ENCODE measurements at places on chromosomes 16 and 17. TPM values are rescaled to one million over a fixed set of nuclear protein-coding genes. Genes with fewer than 3 reads are reported as not detected.

DNA sequence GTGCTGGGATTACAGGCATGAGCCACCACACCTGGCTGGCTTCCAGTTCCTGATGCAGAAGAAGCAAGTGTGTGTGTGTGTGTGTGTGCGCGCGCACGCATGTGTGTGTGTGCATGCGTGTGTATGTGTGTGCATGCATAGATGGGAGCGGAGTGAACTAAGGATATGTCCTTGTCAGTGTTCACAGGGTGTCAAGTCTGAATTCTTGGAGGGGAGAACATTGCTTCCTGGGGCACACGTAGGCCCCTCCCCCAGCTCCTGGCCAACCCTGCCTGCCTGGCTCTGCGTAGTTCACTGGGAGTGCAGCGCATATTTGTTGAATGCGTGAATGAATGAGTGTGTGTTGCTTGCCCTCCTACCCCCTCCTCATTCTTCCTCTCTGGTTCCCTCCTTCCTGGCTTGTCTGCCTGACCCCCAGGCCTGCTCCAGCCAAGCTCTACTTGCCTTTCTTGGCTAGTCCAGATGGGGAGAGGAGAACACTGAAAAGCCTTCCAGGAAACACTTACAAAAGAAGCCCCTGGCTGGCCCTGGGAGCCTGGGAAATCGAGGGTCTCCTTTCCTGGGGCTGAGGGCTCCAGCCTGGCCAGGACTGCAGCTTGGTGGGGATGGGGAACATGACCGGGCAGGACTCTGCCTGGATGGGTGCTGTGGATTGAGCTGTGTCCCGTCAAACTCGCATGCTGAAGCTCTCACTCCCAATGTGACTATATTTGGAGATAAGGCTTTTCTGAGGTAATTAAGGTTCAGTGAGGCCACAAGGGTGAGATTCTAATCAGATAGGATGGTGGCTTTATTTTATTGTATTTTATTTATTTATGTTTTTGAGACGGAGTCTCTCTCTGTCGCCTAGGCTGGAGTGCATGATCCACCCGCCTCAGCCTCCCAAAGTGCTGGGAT, 27.9 kb downstream of the IGFBP4 start:
- peak; percentile 96 for DNase-seq

GRCh38 chr16:71687861-71688260, 36.6 kb downstream of the PHLPP2 start:
- no peak for DNase-seq

- no peak for DNase-seq
Observed at GRCh38 chr17:73612031-73612472, 32.2 kb downstream of the SDK2 start.

DNA sequence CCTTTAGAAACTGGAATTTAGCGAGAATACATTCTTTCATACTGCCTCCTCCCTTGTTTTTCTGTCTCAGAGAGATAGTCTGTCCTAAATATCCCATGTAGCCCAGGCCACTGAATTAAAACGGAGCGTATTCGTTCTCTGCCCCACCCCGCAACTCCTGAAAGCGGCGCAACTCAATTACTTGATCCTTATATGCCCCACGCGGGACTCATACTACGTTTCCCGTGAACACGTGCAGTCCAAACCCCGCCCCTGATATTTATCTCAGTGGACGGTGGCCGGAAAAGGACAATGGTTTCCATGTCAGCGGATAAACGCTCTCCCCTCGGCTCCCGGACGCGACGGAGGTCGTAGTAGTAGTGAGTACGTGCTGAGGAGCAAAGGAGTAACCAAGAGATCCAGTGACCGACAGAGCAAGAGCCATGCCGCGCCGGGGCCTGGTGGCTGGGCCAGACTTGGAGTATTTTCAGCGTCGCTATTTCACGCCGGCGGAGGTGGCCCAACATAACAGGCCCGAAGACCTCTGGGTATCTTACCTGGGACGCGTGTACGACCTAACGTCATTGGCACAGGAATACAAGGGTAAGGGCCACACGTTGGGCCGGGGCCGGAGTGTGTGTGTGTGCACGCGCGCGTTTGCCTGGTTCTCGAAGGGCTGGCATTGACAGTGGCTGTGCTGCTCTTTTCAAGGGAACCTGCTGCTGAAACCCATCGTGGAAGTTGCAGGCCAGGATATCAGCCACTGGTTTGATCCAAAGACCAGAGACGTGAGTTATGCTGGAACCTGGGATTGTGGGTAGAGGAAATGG, at the start of gene CYB5D1:
TSS of gene CYB5D1 (plus strand) at position 291 of the 809 bp plus-strand sequence. CDS start at position 423, 132 bp downstream.
- peak; percentile 93 for DNase-seq

GRCh38 chr17:79932451-79933306, 93.4 kb upstream of the CBX4 start:
- DNase-seq: no peak

- DNase-seq: no peak
Observed at GRCh38 chr17:57665128-57665527, 80.0 kb downstream of the CCDC182 start.

- DNase-seq: peak; percentile 54
Observed at GRCh38 chr16:28189245-28189644, 22.5 kb downstream of the XPO6 start.

DNA sequence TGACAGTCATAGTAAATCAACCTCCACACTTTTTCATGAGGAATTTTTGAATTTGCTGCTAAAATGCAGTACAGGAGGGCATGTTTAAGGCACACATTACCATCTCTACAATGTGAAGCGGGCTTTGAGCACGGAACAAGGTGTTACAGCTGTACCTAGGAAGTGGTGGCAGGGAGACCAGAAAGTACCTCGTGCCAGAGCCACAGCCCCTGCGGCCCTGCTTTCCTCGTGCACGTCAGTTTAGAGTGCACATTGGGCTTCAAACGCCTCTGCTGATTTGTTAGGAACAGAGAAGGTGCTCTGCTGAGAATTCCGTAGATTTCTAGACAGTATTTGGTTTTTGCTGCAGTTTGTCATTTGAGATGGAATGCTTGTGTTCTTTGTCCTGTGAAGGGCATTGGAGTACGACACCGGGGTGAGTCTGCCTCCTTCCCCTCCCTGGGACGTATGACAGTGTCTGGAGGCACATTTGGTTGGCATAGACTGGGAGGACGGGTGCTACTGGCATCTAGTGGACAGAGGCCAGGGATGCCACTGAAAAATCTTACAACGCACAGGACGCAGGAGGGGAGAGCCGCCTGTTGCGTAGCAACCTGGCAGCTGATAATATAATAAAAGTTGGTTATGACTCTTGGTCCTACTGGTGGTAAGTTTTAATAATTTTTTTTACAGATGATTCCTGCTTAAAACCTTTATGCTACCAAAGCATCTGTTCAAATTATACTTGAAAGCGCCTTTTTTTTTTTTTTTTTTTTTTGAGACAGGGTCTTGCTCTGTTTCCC, 9.1 kb downstream of the FOXK2 start:
- DNase-seq: peak; percentile 24

- DNase-seq: no peak
Observed at GRCh38 chr17:33987162-33987561, 267.9 kb upstream of the CCL2 start.

- no peak for DNase-seq
Observed at GRCh38 chr16:25419681-25420080, 162.0 kb upstream of the ZKSCAN2 start.

DNA sequence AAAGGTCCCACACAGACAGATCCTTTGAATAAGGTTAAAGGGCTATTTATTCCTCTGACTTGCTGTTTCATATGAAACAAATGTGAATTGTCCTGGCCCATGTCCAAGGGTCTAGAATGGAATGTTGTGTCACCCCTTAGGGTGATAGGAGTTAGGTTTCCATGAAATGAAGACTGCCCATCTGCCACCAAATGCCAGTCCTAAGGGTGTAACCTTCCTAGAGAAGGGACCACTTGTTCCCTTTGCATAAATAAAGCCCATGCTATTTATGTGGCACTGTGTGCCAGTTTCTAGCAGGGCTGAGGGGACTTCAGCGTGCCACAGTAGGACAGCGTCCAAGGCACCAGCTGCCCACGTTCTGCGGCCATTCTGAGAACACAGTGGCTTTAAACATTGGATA, 171.3 kb downstream of the ABCA8 start:
- no peak for DNase-seq

- DNase-seq: no peak
Observed at GRCh38 chr16:75478480-75479345, 14.2 kb upstream of the TMEM170A start.

GRCh38 chr17:82946081-82946480, 106.3 kb upstream of the ZNF750 start:
- DNase-seq: no peak

- DNase-seq: no peak
Observed at GRCh38 chr17:39002991-39003715, 36.0 kb upstream of the FBXO47 start.

GRCh38 chr16:9098377-9099090, 7.1 kb downstream of the HAPSTR1 start:
- DNase-seq: no peak

DNA sequence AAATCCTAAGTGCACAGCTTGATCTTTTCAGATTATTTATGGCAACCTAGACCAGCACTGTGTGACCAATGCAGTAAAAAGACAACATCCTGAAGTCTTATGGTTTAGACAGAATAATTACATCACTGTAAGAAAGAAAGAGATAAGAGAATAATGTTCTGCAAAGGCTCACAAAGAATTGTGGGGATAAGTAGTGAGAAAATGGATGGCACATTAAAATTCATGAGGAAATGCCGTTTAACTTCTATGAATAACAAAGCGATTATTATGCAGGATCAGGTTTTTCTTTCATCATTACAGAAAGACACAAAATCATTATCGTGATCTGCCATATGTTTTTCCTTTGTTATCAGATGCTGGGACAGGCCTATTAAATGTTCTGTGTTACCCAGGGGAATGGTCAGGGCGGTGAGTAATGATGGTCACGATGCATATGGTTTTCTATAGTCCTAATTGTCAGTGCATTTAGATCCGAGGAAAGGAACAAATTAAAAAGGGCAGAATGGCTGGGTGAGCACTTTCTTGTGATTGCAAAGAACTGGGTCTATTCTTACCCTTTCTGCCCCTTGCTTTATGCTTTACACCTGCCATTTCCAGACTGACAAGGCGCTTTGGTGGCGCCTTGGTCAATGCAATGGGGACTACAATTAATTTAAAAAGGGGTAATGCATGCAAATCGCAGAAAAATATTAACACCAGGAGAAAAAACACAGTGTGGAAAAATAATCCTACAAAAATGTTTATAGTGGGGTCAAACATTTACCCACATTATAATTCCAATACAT, 18.1 kb upstream of the DHX40 start:
- no peak for DNase-seq

DNA sequence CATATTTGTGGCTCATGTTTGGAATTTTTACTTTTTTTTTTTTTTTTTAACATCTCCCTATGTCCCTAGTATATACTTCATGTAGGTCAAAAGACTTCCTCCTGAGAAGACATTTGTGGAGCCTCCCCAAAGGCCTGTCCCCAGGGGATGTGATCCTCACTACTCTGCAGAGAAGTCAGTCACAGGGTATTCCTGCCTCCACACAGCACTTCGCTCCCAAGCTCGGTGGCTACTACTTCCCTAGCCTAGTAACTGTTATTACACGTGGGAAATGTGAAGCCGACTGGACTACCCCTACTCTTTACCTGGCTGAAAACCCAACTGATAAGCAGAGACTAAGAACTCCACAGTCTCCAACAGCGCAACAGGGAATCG, 116.8 kb downstream of the HIC1 start:
- DNase-seq: no peak

Gene SRL
- total RNA-seq: under 0.01 TPM

Gene RSKR
- 2.8 TPM for total RNA-seq

Gene CMTM2
- not detected for total RNA-seq

Gene ANKFN1
- under 0.01 TPM for total RNA-seq

Data from IMR-90 (cell line).